ENCODE measurements at places on chromosomes 2 and 18.

DNA sequence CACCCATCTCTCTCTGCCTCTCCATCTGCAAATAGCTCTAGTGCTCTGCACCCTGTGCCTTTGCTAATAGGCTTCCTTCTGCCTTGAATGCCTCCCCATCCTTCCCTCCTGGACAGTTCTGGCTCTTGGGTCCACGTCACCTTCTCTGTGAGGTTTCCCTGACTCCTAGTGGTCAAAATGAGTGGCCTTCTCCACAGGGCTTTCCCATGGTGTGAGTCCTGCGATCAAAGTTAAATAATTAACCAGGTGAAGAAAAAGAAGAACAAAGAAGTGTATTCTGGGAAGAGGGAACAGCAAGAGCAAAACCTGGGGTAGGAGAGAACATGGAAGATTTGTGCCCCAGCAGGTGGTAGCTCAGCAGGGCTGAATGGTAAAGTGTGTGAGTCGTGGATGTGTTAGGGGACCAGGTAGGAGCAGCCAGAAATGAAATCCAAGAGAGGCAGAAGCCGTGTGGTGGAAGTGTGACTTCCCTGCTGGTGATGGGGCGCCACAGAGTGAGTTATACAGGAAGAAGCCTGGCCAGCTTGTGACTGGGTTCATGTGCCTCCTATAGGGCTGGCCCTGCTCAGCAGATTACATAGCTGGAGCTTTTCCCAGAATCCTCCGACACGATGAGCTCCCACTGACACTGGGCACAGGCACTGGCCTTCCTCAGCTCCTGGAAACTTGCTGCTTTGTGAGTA lies 93.8 kb upstream of the LDAH start:
- DNase-seq = no peak

- DNase-seq = no peak
Measured at GRCh38 chr18:3209859-3210569, 9.8 kb downstream of the MYOM1 start.

DNA sequence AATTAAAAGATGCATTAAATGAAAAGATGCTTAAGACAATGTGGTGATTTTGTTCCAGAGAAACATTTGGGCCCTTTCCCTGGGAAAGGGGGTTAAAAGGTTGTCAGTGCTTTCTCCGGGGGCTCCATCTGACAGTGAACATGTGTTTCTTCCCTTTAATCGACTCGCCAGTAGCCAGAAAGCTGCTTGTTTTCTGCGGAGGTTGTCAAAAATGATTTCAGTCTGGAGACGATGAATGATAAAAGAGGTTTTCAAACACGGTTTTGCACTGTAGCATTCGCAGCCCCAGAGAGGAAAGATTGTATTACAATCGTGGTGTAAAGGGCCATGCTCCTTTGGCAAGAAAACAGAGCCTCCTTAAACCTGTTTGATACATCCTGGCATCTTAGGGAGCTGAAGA lies 111.5 kb upstream of the MEIS1 start:
- DNase-seq = peak; percentile 39

- DNase-seq = no peak
Measured at GRCh38 chr18:22168360-22168921, 948 bp upstream of the GATA6 start.
